ENCODE measurements at places on chromosomes 2 and 18. TPM values are rescaled to one million over a fixed set of nuclear protein-coding genes. Genes with fewer than 3 reads are reported as not detected.

ACSL3 gene
- 52.7 TPM for total RNA-seq

ATP6V1C2 gene
- not detected for total RNA-seq

DTNA gene
- 24.6 TPM for total RNA-seq

FARSB gene
- total RNA-seq, result 7.4 TPM

LRATD1 gene
- 3.2 TPM for total RNA-seq

CCDC178 gene
- total RNA-seq, result not detected

KCNE4 gene
- 0.17 TPM for total RNA-seq

TBC1D8 gene
- 31.2 TPM for total RNA-seq

CHMP3 gene
- total RNA-seq, result 16.2 TPM

KIF5C gene
- total RNA-seq, result 0.74 TPM

REG3A gene
- not detected for total RNA-seq

LPIN1 gene
- 36.4 TPM for total RNA-seq

MYOM1 gene
- total RNA-seq, result 19.7 TPM

Measured in right lobe of liver (tissue), 6 donors.